ENCODE measurements at places on chromosomes 6 and 20.

GRCh38 chr20:2104236-2104635 lies 2.6 kb downstream of the STK35 start:
- no peak for DNase-seq

DNA sequence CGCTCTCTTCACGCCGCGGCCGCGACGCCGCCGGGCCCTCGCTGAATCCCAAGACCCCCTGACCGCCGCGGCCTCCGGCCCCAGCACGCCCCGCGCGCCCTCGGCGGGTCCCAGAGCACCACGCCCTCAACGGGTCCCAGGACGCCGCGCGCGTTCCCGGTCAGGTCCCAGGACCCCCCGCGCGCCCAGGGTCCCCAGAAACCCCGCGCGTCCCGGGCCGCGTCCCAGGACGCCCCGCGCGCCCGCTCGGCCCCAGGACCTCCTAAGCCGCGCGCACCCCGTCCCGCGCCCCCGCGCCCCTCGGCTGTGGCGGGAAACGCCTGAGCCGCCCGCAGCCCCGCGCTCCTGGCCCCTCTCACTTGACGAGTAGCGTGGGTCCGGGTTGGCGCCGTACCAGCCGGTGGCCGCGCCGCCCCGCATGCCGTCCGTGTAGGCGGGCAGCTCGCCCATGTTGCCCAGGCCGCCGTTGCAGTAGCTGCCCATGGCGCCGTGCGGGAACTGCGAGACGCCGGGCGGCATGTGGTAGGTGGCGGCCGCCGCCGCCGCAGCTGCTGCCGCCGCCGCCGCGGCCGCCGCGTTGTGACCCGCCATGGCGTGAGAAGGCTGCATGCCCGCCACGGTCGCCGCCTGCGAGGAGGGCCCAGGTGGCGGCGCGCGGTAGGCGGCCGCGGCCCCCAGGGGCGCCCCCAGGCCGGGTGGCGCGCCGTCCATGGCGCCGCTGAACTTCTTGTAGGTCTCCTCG lies 556 bp downstream of the NKX2-4 start:
- peak; percentile 46 for DNase-seq

- no peak for DNase-seq
These were observed 709.6 kb upstream of the MARCKS start for GRCh38 chr6:113147544-113147943.

- no peak for DNase-seq
These were observed 105.5 kb downstream of the IPCEF1 start for GRCh38 chr6:154251116-154251515.

DNA sequence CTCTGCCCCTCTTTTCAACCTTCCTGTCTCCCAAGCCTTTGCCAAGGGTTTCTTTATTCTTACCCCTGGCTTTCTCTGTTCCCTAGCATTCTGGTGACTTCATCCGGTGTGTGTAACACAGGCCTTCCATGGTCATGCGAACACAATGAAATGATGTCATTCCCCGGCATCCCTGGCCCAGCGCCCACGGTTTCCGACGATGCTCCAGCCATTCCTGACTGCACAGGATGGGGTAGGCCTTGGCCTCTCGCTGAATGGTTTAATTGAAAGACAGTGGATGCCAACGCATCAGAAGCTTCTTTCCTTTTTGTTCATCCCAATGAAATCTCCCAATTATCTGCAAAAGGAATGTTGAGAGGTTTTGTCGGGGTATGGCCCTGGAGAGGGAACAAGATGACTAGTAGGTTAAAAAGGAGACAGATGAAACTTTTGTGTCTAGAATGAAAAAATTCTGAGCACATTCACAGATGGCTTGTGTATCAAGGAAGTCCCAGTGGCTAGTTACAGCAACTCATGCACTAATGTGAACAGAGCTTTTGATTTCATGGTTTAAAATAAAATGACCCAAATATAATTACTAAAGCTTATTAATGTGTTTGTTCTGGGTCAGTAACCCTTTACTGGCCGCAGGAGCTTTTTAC lies 655.0 kb downstream of the QKI start:
- DNase-seq = no peak

GRCh38 chr6:124530926-124531325 lies 431.3 kb upstream of the RNF217 start:
- no peak for DNase-seq

DNA sequence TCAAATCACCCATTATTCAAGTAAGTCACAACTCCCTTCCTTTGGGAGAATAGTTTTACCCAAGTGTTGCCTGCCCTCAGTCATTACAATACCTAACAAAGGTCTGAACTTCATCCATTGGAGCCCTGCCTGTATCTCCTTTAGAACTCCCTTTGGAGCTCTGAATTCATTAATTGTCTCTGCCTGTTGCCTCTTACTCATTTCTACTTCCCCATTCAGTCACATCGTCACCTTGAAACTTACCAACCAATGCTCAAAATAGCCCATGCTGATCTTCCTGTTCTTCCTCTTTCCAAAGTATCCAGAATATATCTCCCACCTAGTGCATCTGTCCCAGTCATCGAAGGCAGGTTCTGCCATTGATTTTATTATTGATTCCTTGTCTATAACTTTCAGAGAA lies 120.7 kb upstream of the ADGRF1 start:
- no peak for DNase-seq

DNA sequence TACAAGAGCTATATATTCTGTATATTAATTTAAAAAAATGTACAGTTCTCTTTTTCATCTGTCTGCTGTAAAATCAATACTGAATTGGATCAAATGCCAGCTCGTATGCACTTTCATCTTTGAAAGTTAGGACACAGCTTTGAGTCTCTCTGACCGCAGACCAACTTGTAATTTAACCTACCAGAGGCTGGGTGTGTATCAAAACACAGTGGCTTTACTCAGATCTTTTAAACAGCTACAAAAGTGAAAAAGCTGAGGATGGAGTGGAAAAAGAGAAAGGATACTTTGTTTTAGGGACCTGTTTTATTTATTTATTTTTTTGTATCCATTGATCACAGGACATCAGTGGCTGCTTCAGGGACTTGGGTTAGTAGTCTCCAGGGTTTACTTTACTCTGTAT lies 44.1 kb downstream of the KIAA0408 start:
- no peak for DNase-seq

DNA sequence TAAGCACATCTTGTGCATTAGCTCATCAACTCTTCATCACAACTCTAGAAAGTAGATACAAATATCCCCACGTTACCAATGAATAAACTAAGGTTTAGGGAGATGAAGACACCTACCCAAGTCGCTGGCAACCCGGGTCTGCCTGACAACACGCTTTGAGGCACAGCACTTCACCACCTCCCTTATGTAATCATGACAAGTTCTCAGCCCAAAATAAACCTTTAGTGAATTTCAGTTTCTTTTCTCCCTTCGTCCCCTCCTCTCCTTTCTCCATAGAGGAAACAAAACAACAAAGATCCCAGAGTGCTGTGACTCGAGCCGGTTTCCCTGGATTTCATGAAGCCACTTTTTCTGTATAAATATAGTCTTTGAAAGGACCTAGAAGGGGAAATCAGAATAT lies 105.4 kb downstream of the MAFB start:
- DNase-seq = no peak

DNA sequence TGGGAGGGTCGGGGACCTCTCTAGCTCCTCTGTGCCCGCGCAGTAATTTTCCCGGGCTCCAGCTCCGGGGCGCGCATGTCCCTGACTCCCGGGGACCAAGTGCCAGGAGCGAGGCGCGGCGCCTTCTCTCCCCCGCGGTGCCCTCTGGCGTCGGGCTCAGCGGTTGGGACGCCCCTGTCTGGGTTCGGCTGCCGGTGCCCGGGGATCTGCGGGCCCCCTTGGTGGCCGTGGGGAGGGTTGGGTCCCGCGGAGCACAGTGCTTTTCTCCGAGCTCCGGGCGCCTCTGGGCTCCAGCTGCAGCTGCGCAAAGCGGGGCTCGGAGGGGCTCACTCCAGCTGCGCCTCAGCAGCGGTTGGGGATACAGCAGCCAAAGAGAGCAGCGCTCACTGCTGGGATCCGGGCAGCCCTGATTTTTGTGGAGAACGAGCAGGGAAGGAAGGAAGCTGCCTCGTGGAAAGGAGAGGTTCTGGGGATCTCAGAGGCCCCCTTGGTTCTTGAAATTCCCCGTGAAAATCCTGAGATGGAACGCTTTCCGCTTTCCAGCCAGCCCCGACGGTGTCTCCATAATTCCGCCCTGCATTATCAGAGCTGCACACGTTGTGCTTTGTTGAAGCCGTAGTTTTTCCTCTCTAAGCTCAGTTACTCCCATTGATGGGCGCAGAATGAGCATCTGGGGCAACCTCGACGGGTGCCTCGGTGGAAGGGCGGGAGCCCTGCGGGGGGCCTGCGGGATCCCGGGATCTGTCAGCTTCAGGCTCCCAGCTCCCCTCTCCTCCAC lies 861 bp downstream of the PPP1R14C start:
- no peak for DNase-seq

GRCh38 chr20:44716309-44717106 lies 1.3 kb downstream of the CCN5 start:
- DNase-seq = no peak

DNA sequence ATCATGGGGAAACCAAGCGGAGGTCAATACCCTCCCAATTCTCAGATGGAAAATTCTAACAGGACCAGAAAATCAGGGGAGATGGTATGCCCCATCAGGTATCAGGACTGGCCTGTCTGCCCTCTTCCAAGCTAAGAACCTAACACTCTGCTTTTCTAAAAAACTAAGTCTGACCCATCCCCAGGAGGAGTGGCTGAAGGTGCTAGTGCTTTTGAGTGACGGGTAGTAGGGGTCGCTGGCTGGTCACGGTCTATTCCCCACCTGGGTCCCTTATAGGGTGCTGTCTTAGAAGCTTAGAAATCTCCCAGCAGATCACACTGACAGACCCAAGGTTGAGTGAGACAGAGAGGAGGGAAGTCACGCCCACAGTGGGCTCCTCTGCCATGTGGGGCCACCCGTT lies 9.6 kb downstream of the ABHD16A start:
- DNase-seq = no peak

GRCh38 chr20:965956-966355 lies 36.2 kb downstream of the RSPO4 start:
- DNase-seq = no peak

DNA sequence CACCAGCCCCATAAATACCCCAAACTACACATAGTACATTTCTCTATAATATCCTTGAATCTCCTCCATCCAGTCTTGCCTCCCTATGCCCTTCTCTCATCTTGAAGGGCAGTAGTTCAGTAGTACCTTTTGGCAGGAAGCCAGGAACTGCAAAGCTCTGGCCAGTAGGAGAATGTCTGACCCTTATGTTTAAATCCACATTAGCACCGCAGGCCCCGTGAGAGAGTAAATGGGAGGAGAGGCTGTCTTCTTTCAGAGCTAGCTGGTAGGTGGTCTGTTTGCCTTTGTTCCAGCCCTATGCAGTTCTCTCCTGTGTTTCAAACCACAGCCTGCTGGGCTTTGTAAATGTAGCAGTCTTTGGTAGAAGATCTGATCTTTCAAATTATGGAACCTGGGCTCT lies 690.7 kb downstream of the DOK5 start:
- DNase-seq = peak; percentile 74

- DNase-seq = no peak
These were observed 220.1 kb upstream of the GGTLC1 start for GRCh38 chr20:24208652-24209051.

DNA sequence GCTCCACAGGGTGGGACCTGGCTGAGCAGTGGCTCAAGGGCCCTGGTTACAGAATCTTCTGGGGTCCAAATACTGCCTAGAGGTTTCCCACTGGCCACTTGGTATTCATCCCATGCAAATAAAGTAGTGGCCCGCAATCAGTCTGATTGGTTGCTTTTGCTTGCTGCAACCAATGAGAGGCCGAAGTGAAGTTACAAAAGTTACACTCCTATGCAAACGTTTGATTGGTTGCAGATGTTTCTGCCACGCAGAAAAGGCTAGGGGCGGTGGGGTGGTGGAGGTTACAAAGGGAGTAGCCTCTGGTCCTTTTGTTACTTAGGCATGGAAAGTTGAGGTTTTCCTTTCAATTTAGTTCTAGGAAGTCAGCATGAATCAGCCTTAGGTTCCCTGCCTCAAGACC lies 3.6 kb upstream of the NHLRC1 start:
- DNase-seq = no peak

DNA sequence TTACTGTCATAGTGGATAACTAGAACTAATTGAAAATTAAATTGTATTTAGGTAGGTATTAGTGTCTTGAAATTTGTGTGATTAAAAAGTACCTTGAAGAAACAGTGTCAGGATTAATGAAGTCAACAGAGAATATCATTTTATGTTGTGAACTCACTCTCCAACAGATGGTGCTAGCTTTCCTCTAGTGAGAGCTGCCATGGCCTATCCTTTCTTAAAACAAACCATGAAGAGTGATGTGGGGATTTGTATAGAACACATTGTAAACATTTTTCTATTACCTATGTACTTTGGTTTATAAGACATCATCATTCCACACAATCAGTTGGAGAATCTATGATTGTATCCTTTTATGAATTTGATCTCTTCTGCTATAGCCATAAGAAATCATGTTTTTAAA lies 4.8 kb upstream of the SRSF12 start:
- DNase-seq = peak; percentile 25

DNA sequence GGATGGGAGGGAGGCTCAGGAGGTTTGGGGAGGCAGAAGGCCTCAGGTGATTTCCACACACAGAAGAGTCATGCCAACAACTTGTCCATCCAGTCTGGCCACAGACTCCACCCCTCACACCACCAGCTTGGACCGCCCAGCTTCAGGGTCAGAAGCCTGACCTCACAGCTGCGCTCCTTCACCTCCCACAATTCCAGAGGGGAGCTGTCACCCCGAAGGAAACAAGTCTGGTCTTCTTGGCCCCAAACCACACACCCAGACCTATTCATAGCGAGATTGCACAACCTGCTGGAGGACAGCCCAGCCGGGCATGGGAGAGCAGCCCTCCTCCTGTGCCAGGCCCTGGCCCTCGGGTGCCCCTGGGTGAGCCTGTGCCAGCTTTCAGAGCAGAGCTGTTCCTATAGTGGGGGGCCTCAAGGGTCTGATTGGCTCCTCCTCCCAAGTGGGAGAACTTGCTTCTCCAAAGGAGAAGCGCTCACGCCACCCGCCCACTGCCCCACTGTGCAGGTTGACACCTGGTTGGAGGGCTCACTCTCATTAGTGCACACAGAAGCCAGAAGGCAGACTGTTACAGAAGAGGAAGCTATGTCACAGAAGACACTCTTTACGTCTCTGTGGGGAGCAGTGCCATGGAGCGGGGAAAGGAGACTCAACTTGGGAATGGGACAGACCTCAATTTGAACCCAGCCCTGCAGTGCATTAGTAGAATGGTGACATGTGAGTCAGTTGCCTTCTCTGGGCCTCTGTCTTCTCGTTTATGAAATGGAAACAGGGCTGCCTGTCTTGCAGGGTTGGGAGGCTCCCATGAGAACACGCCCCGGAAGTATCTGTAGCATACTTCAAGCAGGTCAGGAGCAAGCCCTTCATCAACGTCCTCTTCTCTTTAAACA lies 128.8 kb downstream of the FOXO3 start:
- DNase-seq = no peak

GRCh38 chr20:34532320-34532719 lies 16.1 kb downstream of the DYNLRB1 start:
- no peak for DNase-seq

DNA sequence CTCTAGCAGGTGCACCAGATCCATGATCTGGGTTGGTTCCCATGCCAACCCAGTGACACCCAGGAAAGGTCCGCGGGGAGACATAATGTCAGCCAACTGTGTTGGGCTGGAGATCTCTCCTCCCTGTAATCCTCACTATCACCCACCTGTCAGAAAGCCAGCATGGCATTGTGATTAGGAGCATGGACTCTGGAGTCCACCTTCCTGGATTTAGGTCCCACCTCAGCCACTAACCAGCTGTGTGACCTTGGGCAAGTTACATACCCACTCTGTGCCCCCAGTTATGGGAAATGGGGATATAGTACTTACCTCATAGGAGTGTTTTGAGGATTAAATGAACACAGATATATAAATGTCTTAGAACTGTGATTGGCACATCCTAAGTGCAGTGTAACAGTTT lies 97.9 kb downstream of the ZDHHC14 start:
- DNase-seq = no peak

Measured in NCI-H2081 (cell line).